ENCODE measurements at places on chromosomes 11 and 22. TPM values are rescaled to one million over a fixed set of nuclear protein-coding genes. Genes with fewer than 3 reads are reported as not detected.

DNA sequence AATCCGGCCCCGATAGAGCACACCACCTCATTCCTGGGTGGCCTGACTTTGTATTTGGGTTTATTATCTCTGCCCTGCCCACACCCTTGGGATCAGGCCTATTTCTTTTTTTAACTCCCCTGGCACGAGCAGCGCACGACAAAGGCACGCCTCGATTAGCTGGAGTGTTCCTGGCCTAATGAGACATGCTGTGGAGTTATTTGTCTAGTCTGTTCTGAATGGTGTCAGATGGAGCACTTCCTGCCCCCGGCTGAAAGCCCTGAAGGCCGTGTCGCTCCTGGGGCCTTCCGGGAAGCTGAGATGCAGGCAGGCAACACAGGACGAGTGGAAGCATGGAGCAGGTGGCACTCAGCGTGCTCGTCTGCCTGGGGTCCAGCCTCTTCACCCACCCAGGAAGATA lies 47.1 kb downstream of the LARGE1 start:
- no peak for DNase-seq

DNA sequence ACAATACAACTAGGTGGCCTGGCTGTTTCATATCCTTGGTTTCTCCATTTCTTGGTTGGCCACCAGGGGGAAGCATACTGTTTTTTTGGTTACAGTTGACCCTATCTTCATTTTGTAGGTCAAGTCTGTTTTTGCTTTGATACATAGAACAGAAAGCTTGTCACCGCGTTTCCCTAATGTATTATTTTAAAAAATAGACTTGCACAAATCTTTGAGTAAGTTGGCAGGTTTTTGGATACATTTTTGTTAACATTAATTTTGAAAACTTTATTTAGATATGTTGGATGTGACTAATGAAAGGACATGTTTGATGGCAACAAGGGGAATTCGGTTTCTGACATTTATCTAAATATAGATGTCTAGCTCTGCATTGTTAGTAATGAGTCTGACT lies 3.0 kb downstream of the NCR3LG1 start:
- DNase-seq: peak; percentile 47

- DNase-seq: no peak
Observed at GRCh38 chr11:71184421-71185210, 67.8 kb downstream of the SHANK2 start.

- no peak for DNase-seq
Observed at GRCh38 chr11:75733431-75734107, 15.9 kb downstream of the MOGAT2 start.

GRCh38 chr11:7353100-7353499 lies 101.4 kb downstream of the SYT9 start:
- no peak for DNase-seq

- DNase-seq: no peak
Observed at GRCh38 chr11:108199446-108200321, 22.8 kb downstream of the NPAT start.

- peak; percentile 91 for DNase-seq
Observed at GRCh38 chr11:76209973-76210930, 4.0 kb upstream of the WNT11 start.

RBMXL2 gene
- polyA plus RNA-seq: not detected

Measured in hindlimb muscle (tissue), 1 donor.